ENCODE measurements at places on chromosomes 3 and 15.

- DNase-seq, result no peak
These were observed 115.1 kb downstream of the SPATA16 start for GRCh38 chr3:173025941-173026340.

DNA sequence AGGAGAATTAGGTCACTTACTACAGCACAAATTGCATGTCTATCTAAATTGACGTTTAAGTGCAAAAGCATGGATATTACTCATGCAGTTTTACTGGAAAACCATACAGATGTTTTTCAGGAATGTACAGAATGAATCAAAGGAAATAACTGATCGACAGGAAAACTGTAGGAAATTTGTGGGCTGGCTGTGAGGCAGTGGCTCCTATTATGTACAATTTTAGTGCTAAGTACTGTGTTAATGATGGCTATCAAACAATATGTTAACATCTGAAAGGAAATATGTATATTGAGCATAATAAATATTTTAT lies 6.9 kb downstream of the NUDT16 start:
- DNase-seq, result no peak

DNA sequence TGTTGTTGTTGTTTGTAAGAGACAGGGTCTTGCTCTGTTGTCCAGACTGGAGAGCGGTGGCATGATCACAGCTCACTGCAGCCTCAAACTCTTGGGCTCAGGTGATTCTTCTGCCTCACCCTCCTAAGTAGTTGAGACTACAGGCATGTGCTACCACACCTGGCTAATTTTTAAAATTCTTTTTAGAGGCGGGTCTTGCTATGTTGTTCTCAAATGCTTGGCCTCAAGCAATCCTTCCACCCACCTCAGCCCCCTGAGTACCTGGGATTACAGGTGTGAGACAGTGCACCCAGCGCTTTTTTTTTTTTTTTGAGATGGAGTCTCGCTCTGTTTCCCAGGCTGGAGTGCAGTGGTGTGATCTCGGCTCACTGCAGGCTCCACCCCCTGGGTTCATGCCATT lies 46.7 kb downstream of the TMOD3 start:
- no peak for DNase-seq

DNA sequence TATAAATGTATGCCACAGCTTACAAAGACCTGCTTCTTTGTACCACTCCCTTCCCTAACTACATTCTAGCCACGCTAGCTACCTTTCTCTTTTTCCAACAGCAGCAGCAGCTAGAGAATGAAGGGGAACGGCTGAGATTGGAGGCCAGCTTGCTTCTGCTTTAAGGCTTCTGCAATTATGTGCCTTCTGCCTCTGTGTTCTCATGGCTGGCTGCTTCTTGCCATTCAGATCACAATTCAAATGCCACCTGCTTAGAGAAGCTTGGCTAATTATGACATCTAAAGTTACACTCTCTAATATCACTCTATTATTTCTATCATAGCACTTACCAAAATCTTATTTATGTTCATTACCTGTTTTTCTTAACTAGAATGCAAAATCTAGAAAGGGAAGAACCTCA lies 95.2 kb downstream of the RYK start:
- DNase-seq, result no peak

DNA sequence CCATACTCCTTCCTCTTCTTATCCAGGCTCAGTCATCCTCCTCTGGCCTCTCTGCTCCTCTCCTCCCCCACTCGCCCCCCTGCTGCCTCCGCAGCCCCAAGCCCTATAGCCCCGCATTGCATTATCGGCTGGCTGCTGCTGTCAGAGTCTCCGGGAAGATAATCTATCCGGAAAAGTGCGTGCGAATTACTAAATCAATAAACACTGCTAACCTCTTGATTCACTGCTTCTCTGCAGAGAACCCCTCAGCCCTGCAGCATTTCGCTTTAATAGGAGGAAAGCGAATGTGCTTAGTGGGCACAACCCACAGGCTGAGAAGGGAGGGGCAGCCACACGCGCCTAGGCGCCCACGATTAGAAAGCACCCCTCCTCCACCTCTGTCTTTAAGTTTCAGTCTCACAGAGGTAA lies 167.6 kb downstream of the ABHD5 start:
- DNase-seq, result no peak

- no peak for DNase-seq
These were observed 11.2 kb upstream of the TGM5 start for GRCh38 chr15:43277901-43278300.

DNA sequence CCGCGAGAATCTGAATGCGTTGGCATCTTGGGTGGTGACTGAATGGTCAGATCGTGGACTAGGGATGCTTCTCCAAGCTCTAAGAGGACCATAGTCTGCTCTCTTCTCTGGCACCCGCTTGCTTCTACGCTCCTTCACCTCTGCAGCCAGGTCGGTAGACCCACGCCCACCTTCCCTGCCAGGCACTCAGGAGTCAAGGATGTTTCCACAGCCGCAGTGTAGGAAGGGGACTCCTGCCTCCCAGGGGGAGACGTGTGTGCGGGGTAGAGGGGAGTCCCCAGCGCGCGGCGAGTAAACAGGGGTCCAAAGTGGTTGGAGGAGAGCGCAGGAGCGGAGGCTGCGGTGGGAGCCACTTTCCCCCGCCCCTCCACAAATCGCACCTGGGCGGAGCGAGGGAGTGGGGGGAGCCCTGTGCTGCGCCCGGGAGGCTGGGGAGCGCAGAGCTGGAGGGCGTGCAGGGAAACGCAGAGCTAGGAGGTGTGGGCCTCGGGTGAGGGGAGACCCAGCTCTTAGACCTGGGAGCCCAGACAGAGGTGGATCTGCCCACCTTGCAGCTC lies 1.7 kb downstream of the LRRC3B start:
- no peak for DNase-seq

GRCh38 chr3:4850928-4851265 lies 128.3 kb upstream of the BHLHE40 start:
- no peak for DNase-seq

Measured in activated T-cell treated with anti-CD3 and anti-CD28 coated beads for 4 hours (primary cell).